ENCODE measurements at places on chromosomes 3 and 15.

GRCh38 chr15:52370010-52370409, 74.4 kb upstream of the MYO5C start:
- peak; percentile 8 for DNase-seq

DNA sequence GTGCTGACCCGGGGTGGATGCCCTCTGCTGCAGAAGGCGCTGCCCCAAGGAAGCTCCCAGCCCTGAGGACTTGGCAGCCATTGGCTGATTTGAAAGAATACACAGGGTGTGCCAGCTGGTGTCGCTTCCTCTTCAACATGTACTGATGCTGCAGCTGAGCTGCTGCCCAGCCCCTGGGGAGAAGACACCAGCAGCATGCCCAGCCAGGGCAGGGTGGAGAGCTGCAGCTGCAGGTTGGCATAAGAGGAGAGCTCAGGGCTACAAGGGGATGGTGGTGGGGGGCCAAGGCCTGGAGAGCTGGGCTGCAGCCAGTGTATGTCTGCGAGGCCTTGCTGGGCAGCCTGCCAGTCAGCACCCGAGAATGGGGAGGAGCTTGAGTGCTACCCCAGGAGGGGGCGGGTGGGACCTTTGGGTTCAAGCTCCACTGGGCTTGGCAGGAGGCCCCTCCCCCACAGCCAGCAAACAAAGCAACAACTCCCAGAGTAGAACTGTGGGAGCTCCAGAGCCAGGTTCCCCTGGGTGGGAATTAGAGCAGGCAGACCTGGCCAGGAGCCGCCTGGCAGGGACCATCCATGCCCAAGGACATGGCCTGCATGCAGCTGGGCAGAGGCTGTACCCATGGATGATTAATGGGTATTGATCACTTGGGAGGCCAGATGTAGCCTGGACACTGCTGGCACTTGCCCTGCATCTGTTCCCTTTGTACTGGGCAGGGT, 9.2 kb upstream of the SEMA4B start:
- no peak for DNase-seq

- DNase-seq = no peak
Observed at GRCh38 chr3:127618891-127619290, 10.1 kb upstream of the PODXL2 start.

DNA sequence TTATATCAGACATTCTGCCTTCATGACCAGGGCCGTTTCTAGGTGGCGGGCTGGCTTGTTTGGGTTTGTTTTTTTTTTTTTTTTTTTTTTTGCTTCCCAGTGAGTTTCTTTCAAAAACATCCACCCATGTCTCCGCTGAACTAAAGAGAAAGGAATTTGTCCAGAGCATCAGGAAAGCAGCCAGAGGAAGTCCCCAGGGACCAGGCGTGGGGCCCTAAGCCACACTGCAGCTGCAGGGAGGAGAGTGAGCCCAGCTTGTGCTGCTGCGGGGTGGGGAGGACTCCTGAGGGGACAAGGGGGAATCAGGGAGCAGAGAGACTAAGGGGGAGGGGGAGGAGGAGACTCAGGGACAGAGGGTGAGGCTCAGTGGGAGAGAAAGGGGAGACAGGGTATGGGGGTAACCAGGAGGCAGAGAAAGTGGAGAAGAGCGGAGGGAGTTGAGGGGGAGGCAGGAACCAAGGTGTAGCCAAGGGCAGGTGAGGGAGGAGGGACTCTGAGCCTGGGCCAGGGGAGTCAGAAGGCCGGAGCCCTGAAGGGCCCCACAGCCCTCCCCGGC, 49.5 kb downstream of the CYP11A1 start:
- DNase-seq = peak; percentile 81

GRCh38 chr3:25665315-25666280, 891 bp upstream of the TOP2B start:
- peak; percentile 42 for DNase-seq

DNA sequence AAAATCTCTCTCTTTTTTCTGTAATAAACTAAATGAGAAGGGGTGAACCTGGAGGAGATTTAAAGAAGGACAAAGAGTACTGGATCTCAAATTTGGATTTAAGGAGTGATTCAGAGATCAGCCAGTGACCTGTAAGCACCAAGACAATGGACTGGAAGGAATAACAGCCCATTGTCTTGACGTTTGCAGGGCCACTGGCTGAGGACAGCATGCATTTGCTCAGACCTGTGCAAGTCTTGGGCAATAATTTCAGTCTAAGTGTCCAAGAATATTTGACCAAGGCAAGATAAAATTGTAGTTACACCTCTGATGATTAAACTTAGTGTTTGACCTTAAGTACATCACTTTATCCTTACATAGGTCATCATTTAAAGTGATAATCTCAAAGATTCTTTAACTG, 55.8 kb upstream of the OSTN start:
- no peak for DNase-seq

DNA sequence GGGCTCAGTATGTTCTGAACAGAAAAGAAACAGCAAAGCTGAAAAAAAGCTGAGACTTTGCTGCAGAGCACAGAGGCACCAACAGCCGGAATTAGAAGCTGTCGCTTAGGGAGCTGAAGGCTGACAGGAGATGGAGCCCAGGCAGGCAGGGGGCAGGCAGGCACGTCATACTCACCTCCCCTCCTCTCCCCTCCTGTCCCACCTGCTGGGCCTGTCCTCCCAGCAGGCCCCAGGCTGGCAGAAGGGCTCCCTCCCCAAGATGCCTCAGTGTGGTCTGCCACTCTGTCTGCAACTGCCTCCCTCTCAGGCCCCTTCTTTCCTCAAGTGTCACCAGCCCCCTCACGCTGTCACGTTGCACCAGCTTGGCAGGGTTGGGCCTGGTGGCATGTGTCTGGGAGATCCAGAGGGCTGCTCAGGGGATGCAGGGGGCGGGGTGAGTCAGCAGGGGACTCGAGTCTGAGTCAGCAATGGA, 3.2 kb upstream of the ANKRD63 start:
- DNase-seq = no peak

GRCh38 chr3:43872301-43872700, 181.6 kb downstream of the ABHD5 start:
- peak; percentile 81 for DNase-seq

DNA sequence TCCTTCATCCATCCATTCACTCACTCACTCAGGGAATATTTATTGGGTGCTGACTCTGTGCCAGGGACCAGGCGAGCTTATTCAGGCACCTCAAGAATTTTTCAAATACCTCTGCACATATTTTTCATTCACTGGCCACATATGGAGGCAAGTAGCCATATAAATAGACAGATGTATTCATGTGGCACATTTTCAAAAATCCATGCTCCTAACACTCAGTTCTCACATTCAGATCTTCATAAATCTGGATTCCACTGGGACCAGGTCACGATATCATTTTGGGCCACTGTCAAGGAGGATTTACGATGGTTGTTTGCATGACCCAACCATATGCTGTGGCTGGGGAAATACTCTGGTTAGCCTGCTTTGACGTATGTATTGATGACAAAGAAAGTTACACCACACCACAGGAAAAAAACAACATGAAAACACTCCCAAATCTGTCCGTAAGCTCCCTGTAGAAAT, 241.8 kb upstream of the LRTM1 start:
- peak; percentile 100 for DNase-seq

- peak; percentile 24 for DNase-seq
Observed at GRCh38 chr15:62566248-62566647, 401.2 kb upstream of the C2CD4B start.

- DNase-seq = no peak
Observed at GRCh38 chr3:174285242-174285864, 573.8 kb upstream of the NAALADL2 start.

GRCh38 chr3:120753810-120754209, 11.3 kb downstream of the GTF2E1 start:
- DNase-seq = no peak

- peak; percentile 7 for DNase-seq
Observed at GRCh38 chr15:37246065-37246464, 145.7 kb upstream of the MEIS2 start.

DNA sequence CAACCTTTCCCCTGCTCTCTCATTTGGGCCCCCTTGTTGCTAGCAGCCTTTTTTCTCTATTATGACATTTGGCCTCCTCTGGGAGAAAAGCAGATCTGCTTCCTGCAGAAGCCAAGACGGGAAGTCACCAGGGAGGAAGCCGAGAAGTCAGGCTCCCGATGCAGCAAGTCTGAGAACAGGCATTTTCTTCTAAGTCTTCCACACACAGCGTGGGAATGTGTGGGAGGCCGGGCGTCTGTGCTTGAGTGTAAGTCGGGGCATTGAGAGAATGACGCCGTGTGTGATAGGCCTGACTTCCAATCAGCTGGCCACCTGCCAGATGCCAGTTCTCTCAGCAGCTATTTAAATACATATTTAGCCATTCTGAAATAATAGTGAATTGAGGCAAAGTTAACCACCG, 75.8 kb upstream of the FAM98B start:
- peak; percentile 18 for DNase-seq

DNA sequence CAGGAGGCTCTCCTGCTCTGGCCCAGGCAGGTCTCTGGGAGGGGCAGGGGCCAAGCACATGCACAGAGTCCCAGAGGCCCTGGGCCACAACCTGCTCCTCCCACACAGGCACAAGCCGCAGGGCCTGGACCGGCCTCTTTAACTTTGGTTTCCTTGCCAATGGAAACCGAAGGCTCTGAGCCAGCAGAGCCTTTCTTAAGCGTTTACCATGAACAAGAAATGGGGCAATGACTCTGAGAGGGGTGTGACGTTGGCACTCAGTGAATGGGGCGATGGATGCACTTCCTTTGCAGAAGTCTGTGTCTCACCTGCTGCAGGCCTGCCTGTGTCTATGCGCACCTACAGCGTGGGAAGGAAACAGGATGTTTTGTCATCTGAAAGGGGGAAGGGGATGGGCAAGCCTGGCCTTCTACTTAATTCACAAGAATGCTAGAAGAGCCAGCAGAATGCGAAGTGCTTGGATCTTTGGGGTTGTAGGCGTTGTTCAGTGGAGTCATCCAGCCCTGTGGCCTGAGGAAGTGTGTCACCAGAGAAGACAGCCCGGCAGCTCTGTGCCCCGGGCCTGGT, 41.8 kb downstream of the IFT122 start:
- peak; percentile 57 for DNase-seq

GRCh38 chr15:36769098-36769497, 189.7 kb downstream of the CDIN1 start:
- DNase-seq = peak; percentile 26

GRCh38 chr15:41115161-41115651, 874 bp downstream of the INO80 start:
- DNase-seq = peak; percentile 59

DNA sequence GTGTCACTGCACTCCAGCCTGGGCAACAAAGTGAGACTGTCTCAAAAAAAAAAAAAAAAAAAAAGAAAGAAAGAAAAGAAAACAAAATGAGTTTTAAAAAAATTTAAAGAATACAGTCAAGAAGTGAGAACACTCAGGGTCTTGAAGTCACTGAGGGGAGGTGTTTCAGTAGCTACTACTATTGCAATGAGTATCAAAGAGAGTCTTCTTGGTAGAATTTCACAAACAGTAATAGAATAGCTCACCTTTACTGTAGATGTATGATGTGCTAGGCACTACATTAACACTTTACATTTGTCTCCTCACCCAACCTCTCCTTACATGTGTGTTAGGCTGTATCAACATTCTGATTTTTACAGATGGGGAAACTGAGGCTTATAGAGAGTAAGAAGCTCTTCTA, 43.9 kb downstream of the EOMES start:
- no peak for DNase-seq

GRCh38 chr15:90119367-90119766, 17.1 kb upstream of the IDH2 start:
- DNase-seq = no peak

- DNase-seq = no peak
Observed at GRCh38 chr3:126022741-126023359, 53.9 kb downstream of the ROPN1B start.

DNA sequence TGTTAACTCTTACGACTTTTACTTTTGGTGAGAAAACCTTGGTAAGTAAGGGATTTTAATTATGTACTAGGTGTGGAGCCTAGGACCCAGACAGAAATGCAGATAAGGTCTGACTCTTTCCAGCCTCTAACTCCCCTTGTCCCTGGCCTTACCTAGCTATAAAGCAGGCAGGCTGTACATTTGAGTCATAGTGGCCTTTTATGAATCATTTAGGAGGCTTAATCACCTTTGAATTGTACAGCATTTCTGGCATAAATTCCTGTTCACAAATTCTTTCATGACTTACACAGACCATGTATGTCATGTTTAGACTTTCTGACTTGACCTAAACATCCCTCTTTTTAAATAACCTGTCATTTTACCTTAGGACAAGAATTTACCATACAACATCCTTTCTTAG, 47.4 kb downstream of the CHCHD4 start:
- no peak for DNase-seq

DNA sequence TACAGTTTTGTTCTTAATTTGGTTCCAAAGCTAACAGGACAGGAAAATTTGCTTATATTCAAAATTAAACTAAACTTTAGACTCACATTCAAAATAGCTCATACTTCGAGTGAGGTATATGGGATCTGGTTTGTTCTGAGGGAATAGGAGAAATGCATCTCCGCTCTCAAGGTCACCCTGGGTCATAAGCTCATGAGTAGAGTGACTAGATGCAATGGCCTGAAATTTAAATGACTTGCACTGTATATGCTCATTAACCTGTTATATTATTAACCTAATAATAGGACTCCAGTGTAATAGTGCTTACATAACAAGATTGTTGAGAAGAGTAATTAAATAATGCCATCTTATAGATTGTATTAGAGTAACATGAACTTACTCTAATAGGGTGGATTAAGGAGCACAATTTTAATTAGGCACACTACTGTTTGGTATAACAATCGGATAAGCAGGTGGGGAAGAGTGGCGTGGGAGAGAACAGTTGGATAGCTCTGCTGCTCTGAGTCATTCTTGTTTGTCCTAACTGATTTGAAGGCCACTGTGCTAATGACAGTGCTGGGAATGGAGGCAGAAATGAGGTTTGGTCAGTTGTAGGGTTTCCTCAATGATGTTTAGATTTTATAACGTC, 5.2 kb downstream of the NKTR start:
- DNase-seq = no peak

DNA sequence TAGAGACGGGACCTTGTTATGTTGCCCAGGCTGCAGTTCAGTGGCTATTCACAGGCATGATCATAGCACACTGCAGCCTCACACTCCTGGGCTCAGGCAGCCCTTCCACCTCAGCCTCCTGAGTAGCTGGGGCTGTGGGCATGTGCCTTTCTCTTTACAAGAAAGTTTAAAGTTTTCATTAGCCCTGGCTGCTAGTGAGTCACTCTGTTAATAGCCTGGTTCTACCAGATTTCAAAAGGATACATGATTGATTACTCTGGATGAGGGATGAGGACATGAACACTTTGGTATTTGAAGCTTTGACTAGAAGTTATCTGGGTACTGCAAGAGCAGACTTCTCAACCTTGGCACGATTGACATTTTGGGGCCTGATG, 95.1 kb downstream of the DHX36 start:
- DNase-seq = peak; percentile 12

GRCh38 chr3:117483839-117484238, 774.3 kb downstream of the TUSC7 start:
- no peak for DNase-seq

- no peak for DNase-seq
Observed at GRCh38 chr3:55569033-55569599, 82.0 kb upstream of the WNT5A start.

- DNase-seq = no peak
Observed at GRCh38 chr3:1506090-1506489, 413.3 kb downstream of the CNTN6 start.

- no peak for DNase-seq
Observed at GRCh38 chr15:90231028-90232017, 2.4 kb downstream of the CIB1 start.

GRCh38 chr15:95653361-95653805, 677.1 kb upstream of the NR2F2 start:
- no peak for DNase-seq

- DNase-seq = no peak
Observed at GRCh38 chr15:38074029-38074428, 139.6 kb downstream of the TMCO5A start.
